ENCODE measurements at places on chromosomes 3 and 15. TPM values are rescaled to one million over a fixed set of nuclear protein-coding genes. Genes with fewer than 3 reads are reported as not detected.

- no peak for DNase-seq
Measured at GRCh38 chr3:151726016-151726415, 7.7 kb upstream of the AADACL2 start.

GRCh38 chr3:37546876-37547275, 314.8 kb upstream of the CTDSPL start:
- no peak for DNase-seq

DNA sequence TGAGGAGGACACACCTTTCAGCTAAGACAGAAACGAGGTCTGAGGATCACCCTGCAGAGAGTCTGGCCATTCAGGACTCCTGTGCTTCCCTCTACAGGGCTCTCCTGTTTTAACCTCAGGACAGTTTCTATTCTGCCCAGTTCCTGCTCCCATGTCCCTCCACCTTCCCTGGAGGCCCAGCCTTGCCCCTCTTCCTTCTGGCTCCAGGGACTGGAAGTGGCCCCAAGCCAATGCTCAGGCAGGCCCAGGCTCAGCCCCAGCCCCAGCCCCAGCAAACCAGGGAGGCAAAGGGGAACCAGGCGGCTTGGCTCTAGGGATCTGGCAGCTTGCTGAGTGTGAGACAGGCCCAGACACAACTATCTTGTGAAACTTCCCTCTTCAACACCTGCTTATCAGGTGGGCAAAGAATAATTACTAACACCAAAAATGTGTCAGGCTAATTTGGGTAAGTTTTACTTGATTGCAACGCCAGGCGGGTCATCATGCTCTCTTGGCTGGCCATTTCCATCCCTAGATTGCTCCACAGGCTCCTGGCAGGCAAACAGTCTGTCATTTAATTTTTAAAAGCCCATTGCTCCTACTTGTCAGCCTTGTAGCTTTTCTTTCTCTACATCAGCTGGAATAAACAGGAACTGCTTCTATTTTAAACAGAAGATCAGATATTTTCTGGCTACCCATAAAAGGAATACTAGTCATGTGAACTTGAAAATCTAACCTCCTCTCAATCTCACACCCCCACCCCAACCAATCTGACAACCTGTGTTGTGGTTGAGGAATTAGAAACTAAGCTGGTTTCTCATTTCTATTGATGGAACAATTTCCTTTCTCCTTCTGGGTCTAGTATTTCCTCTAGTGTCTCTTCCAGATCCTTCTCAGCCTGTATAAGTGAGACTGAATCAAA, 33.5 kb downstream of the UPK1B start:
- DNase-seq, result no peak

DNA sequence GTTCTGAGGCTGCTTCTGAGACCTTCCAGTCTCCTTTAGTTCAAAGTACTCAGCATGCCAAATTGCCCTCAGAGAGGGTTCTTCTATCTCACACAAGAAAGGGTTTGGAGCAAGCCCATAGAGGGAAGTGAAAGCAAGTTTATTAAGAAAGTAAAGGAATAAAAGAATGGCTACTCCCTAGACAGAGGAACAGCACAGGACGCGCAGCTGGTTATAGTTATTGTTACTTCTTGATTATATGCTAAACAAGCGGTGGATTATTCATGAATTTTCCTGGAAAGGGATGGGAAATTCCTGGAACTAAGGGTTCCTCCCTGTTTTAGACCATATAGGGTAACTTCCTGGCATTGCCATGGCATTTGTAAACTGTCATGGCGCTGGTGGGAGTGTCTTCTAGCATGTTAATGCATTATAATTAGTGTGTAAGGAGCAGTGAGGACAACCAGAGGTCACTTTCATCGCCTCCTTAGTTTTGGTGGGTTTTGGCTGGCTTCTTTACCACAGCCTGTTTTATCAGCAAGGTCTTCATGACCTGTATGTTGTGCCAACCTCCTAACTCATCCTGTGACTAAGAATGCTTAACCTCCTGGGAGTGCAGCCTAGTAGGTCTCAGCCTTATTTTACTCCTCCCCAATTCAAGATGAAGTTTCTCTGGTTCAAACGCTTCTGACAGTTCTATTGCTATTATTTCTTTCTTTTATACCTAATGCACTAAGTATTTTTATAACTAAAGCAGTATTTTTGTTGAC, 26.3 kb downstream of the SCN11A start:
- no peak for DNase-seq

DNA sequence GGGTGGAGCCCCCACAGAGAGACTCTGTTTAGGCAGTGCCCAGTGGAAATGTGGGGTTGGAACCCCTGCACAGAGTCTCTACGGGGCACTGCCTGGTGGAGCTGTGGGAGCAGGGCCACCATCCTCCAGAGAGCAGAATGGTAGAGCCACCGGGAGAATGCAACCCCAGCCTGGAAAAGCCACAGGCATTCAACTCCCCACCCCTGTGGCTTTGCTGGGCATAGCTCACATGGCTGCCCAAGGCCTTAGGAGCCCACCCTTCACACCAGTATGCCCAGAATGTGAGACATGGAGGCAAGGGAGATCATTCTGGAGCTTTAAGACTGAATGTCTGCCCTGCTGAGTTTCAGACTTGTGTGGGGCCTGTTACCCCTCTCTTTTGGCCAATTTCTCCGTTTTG, 19.0 kb upstream of the CHCHD6 start:
- DNase-seq, result no peak

- DNase-seq, result peak; percentile 53
Measured at GRCh38 chr3:165185707-165186327, 10.4 kb downstream of the SLITRK3 start.

DNA sequence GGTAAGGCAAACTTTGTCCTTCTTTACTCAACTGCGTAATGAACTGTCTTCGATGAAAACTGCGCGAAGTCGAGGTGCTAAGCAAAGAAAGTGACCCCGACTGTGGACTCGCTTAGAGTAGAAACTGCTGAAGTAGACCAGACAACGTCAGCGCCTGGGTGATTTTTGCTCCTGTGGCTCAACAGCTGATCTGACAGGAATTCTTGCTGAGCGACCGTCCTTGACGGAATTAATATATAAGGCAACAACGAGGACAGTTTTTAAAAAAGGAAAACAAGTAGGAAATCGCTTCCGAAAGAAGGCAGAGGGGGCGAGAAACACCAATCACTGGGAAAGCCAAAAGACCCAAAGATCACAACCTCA, 541 bp downstream of the RPS27L start:
- DNase-seq, result no peak

DNA sequence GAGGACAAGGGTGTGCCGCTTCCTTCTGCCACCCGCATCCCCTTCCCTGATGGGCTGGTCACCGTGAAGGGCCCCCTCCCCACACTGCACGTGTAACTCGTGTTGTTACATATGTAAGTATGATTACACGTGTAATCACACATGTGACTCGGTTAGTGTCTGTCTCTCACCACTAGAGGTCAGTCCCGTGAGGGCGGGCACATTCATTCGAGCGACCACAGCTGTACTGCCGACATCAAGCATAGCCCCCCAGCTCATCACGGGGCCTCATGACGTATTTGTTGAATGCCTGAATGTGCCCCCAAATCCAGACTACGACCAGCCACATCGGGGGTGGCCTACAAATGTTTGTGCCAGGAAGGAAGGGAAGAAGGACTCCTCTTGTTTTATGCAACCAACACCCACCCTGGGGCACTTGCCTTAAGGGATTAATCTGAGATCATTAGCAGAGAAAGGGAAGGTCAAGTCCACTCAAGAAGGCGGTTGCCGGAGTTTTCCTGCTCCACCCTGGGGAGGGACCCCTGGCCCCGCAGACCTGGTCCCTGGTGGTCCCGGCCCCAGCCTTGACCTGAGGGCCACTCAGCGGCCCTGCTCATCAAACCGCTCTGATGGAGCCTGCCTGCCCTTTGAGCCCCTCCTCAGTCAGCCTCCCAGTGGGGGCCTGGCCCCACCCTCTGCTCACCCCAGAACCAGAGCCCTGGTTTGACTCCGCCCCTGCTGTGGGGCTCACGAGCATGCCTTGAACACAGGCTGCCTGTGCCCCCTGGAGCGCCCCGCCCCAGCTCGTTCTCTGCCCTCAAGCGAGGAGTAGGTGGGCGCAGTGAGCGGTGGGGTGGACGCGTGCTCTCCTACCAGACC, 52.8 kb downstream of the RGMA start:
- peak; percentile 67 for DNase-seq

DNA sequence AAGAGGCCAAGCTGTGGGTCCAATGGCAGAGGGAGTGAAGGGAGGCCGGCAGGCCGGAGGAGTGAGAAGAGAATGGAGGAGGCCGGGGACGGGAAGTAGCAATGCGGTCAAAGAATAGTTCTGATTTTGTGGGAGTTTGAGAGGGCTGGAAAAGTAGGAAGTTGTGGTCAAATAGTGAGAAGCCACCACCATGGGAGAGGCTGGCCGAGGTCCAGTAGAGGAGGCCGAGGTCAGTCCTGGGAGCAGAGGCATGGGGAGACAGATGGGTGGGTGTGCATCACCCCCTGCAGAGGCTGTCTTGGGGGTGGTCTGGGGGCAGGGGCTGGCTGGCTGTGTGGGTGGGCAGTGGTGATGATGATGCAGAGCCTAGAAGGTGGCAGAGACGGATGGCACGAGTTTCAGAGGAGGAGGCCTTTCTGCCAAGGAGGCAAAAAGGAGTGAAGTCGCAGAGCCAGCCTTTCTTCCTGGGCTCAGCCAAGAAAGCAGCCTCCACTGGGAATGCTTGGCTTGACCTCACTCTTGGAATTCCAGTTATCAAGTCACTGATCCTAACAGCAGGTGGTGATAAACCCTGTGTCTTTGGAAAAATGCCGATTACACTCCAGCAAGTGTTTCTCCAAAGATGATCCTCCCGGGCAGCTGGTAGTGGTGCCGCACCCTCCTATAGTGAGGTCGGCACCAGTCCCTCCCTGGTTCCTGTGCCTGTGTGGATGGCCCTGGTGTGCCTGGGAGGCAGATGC, 57.3 kb downstream of the ARNT2 start:
- no peak for DNase-seq

DNA sequence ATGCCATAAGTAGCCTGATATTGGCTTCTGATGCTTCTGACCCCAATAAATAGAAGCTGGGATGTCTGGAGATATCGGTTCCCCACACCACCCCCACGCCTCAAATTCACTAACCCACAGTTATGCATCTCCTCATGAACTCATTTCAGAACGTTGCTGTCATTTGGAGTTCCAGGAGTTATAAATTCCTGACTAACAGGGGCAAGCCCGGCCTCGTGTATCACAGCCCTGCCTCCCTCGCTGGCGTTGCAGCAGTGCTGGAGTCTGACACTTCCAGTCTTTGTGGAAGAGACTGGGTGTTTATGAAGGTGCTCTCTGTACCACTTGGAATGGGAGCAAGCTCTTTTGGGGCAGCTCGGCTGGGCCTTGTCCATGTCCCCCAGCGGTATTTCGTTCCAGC, 101.0 kb downstream of the ANP32A start:
- DNase-seq, result no peak

GRCh38 chr15:83709241-83709640, 55.3 kb downstream of the ADAMTSL3 start:
- no peak for DNase-seq

ADAMTS7 gene
- total RNA-seq, result 43.1 TPM

IMPG2 gene
- 0.08 TPM for total RNA-seq

AGBL1 gene
- total RNA-seq, result not detected

LOXL1 gene
- total RNA-seq, result 9.3 TPM

PARP9 gene
- total RNA-seq, result 3.4 TPM

HEG1 gene
- total RNA-seq, result 13.1 TPM

C3orf80 gene
- 1.1 TPM for total RNA-seq

PDZRN3 gene
- total RNA-seq, result 20.5 TPM

RAD51 gene
- total RNA-seq, result 42.4 TPM

SERPINI2 gene
- total RNA-seq, result 0.25 TPM

SPTBN5 gene
- total RNA-seq, result 0.84 TPM

LAMB2 gene
- total RNA-seq, result 107 TPM

CHRM5 gene
- not detected for total RNA-seq
